Aorta (tissue), 5 donors: ENCODE measurements at places on chromosomes 1 and 21. TPM values are rescaled to one million over a fixed set of nuclear protein-coding genes. Genes with fewer than 3 reads are reported as not detected.

- no peak for DNase-seq
- no peaks in the 10 kb centered on the region for H3K27me3 ChIP-seq
- H3K36me3 ChIP-seq, result no peaks in the 10 kb centered on the region
- H3K27ac ChIP-seq, result no peak overlapping the region
These were observed 757.6 kb upstream of the TPTE start for GRCh38 chr21:9763807-9764206.

Gene CHIA
- not detected for total RNA-seq

DNA sequence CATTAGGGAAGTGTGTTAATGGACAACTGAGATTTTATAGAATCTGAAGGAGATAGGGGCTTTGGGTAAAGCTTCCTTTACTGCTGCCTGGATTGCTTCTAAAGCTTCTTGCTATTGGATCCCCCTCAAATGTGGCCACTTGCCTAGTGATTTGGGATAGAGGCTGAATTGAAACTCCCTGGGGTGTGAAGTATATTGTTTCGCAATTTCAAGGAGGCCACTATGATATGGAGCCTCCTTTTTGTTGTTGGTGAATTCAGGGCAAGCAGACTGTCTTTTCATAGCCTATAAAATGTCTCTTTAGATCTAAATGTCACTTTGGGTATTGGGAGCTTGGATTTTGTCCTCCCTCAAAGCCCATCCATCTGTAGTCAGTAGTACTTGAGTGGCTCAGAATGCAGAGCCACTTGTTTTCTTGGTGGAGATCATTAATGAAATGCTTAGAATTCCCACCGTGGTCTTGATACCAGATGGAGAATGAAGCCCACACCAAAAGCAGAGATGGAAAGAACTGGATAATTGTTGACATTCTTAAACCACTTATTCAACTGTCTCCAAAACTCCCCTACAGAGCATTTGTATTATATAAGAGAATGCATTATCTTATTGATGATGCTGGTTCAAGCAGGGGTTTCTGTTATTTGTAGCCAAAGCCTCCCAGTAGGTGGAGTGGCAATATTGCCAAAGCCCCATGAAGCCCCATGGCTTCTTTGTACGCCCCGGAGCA lies 144.3 kb upstream of the KCNE2 start:
- peaks cover 4% of the 10 kb centered on the region for H3K4me1 ChIP-seq
- no peak overlapping the region for H3K4me3 ChIP-seq
- no peak for DNase-seq
- H3K27ac ChIP-seq, result no peak overlapping the region

- no peaks in the 10 kb centered on the region for H3K36me3 ChIP-seq
- no peak overlapping the region for H3K4me3 ChIP-seq
- H3K4me1 ChIP-seq, result no peaks in the 10 kb centered on the region
- no peak overlapping the region for H3K27ac ChIP-seq
- DNase-seq, result no peak
These were observed 26.3 kb upstream of the BCAR3 start for GRCh38 chr1:93707956-93708355.

DNA sequence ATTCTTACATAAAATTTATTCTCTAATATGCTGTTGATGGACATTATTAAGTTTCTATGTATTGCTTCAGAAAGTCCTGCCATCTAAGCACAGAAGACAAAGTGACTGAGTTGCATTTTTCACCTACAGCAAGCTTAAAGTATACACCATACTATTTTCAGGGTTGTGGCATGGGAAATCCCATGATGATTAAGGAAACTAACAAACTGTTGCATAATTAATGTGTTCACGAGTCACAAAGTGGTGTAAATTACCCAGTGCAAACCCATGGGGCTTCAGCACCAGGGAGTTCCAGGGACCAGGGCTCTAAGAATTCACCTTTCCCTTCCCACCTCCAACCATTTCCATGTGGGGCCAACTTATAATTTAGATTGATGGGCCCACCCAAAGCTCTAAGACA lies 81.9 kb upstream of the NR5A2 start:
- no peak overlapping the region for H3K27ac ChIP-seq
- H3K27me3 ChIP-seq, result no peaks in the 10 kb centered on the region
- H3K4me1 ChIP-seq, result no peaks in the 10 kb centered on the region
- DNase-seq, result no peak
- no peak overlapping the region for H3K4me3 ChIP-seq
- H3K36me3 ChIP-seq, result no peaks in the 10 kb centered on the region

Gene UCK2
- total RNA-seq, result 27.2 TPM

GRCh38 chr1:6205849-6206519 lies at the start of gene RNF207:
Gene RNF207, plus strand, starts transcription at chr1:6206119. Its CDS starts 417 bp downstream, at chr1:6206536.
- H3K36me3 ChIP-seq, result no peaks in the 10 kb centered on the region
- no peaks in the 10 kb centered on the region for H3K27me3 ChIP-seq
- H3K4me1 ChIP-seq, result no peaks in the 10 kb centered on the region
- H3K27ac ChIP-seq, result no peak within 1 kb of the TSS
- DNase-seq, result peak; percentile 86
- peak within 1 kb of the TSS; percentile 45 for H3K4me3 ChIP-seq

Gene UMODL1
- 0.45 TPM for total RNA-seq

Gene FCRL2
- 0.29 TPM for total RNA-seq

Gene SON
- total RNA-seq, result 350 TPM

DNA sequence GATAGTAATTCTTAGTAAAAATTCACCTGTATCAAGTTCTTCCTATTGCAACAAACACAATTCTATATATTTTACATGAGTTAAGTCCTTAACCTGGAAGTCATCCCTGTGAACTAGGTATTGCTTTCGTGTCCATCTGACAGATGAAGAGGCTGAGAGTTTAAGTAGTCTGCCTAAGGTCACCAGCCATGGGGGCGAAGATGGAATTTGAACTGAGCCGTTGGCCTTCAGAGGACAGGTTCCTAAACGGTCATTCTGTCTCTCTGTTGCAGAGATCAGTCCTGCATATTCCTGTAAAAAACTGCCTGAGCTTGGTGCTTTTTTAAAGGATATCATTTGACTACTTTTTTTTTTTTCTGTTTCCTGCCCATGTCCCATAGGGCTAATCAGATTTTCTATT lies 10.2 kb upstream of the POFUT2 start:
- H3K27ac ChIP-seq, result no peak overlapping the region
- H3K4me1 ChIP-seq, result no peaks in the 10 kb centered on the region
- no peaks in the 10 kb centered on the region for H3K36me3 ChIP-seq
- no peaks in the 10 kb centered on the region for H3K27me3 ChIP-seq
- DNase-seq, result no peak

Gene LYPD8
- not detected for total RNA-seq

Gene MFAP2
- total RNA-seq, result 65.3 TPM

DNA sequence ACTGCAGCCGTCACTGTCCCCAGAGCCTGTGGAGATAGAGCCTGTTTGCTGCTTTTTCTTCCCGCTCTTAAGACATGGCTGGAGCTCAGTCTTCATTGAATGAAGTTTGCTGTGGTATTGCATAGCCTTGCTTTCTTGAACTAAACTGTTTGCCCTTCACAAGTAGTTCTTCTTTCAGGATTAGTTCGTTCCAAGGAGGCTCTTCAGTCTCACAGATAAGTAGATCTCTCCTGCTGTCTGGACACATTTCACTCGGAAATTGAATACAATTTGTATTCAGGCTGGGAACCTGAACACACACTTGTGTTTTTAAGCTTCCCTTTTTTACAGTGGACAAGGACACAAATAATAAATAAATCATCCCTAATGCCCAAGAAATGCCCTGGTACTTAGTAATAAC lies 34.7 kb downstream of the IFNAR1 start:
- H3K4me1 ChIP-seq, result no peaks in the 10 kb centered on the region
- H3K27me3 ChIP-seq, result no peaks in the 10 kb centered on the region
- no peak overlapping the region for H3K27ac ChIP-seq
- H3K36me3 ChIP-seq, result no peaks in the 10 kb centered on the region
- DNase-seq, result no peak
